Muscle of arm (tissue), 14 donors: ENCODE measurements at places on chromosomes 2 and 18. TPM values are rescaled to one million over a fixed set of nuclear protein-coding genes. Genes with fewer than 3 reads are reported as not detected.

The RTN4 gene
- 514 TPM for polyA plus RNA-seq

The KLHL41 gene
- 1,120 TPM for polyA plus RNA-seq

The QPCT gene
- 12.6 TPM for polyA plus RNA-seq

The REG3G gene
- polyA plus RNA-seq, result not detected

DNA sequence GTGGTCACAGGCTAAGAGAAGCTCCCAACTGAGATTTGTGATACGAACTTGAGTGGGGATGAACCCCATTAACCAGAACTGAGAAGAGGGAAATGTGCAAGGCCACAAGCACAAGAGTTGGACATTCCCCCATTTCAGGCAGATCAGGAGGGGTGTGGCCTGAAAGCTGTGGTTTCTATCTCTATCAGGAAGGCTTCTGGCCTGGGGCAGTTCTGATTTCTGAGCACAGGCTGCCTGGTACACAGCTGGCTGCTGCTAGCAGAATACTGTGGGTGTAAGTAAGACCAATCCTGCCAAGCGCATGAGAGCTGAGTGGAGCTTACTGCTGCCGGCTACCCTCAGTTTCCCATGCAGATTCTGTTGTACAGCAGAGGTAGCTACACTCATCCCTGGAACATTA is 484.6 kb downstream of the SATB2 start:
- no peak for DNase-seq

DNA sequence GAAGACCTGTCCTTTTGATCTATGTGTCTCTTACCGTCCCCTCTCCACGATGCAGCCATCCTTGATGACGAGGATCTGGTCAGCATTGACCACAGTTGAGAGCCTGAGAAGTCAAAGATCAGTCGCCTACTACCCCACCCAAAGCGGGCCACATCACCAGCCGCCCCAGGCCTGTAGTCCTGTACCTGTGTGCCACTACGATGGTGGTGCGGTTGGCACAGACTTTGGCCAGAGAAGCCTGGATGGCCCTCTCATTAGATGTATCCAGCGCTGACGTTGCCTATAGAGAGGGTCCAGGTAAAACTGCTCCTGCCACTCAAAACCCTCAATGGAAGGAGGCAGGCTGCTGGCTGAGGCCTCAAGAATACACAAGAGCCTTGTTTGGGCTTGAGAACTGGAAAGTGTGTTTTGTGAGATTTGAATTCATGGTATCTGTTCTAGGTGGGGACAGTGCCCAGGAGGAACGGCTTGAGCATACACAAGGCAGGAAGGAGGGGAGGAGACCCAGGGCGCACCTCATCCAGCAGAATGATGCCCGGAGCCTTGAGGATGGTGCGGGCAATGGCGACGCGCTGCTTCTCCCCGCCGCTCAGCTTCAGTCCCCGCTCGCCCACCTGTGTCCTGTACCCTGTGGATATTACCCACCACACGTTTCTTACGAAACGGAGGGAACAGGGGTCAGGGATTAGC is 3.8 kb downstream of the ZFAND2B start:
- DNase-seq, result no peak

- DNase-seq, result no peak
Measured at GRCh38 chr2:30298302-30298701, 67.0 kb downstream of the LBH start.

DNA sequence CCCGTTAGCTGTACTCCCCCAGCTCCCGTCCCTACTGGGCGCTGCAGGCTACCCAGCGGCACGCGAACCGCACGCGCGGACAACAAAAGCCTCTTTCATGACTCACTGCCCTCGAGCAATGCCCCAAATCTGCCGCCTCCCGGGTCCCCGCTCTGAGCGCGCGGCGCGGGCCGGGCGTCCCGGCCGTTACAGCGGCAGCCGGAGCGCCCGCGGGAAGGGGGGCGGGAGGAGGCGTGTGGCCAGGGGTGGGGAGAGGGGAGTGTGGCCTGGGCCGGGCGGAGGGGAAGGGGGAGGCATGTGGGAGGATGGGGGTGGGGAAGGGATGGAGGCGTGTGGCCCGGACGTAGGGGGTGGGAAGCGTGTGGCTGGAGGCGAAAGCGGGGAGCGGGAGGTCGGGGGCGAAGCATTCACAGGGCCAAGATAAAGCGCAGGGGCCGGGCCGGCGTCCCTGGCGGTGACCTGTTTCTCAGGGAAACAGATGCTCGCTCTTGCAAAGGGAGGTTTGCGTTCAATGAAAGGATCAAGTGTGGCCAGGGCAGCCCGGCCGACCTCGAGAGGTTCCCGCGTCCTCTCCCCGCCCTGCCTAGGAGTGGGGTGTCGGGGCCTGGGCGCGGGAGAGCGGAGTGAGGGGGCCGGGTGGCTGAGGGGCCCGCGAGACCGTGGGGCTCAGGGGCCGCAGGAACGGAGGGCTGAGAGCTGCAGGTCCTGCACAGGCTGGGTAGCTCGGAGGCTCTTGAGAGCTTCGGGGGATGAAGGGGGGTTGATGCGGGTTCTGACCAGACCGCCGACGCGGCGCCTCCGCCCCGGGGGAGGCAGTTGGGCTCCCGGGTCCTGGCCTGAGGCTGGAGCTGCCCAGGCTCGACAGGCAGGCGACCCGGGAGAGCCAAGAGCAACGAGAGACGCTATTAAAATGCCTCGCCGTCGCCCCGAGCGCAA is 3.5 kb upstream of the NEUROD1 start:
- DNase-seq, result no peak

DNA sequence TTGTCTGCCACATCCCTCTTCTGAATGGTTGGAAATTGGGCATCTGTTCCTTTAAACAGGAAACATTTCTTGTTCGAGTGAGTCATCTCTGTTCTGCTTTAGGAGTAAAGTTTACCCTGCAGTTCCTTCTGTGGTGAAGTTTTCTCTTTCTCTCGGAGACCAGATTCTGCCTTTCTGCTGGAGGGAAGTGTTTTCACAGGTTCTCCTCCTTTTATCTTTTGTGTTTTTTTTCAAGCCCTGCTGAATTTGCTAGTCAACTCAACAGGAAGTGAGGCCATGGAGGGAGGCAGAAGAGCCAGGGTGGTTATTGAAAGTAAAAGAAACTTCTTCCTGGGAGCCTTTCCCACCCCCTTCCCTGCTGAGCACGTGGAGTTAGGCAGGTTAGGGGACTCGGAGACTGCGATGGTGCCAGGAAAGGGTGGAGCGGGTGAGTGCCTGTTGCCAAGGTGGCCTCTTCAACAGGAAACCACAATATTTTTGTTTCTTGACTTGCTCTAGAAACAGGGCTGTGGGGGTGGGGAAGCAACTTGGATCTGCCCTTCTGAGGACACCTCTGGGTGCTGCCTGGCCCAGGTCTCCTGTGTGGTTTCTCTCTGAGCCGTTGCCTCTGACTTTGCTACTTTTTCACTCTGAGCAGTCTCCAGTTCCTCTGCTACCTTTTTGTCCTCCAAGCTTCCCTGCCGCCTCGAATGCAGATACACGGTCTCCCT is 2.2 kb upstream of the CASP8 start:
- DNase-seq, result peak; percentile 73

- no peak for DNase-seq
Measured at GRCh38 chr2:140737006-140737405, 1393.8 kb downstream of the LRP1B start.

GRCh38 chr18:35157181-35157580 is 83.7 kb upstream of the ZNF397 start:
- no peak for DNase-seq

DNA sequence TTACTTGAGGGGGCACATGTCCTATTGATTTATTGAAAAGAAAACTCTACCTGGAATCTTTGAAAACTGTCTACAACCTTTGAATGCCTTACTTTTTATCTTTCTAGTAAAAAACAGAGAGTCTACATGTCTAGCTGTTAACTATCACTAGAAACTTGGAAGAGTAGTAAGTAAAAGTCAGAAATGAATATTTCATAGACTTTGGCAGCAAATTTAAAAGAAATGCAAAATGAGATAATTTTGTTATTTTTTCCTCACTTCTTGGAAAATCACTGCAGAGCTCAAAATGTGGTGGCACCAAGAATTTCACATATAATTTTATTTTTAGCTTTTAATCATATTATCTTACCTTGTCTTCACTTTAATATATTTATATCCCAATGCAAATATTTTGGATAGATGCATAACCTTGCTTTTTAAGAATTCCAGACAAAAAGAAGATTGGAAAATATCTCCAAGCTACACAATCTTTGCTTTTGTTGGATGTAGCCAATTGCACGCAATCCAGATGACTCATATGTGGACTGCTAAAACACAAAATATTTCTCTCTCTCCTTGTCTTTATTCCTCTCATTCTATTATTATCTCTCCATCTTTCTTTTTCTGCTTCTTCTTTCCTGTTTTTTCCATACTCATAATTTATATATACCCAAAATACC is 92.2 kb upstream of the DSEL start:
- peak; percentile 70 for DNase-seq

GRCh38 chr18:50518787-50519546 is 40.9 kb upstream of the MAPK4 start:
- DNase-seq, result no peak

DNA sequence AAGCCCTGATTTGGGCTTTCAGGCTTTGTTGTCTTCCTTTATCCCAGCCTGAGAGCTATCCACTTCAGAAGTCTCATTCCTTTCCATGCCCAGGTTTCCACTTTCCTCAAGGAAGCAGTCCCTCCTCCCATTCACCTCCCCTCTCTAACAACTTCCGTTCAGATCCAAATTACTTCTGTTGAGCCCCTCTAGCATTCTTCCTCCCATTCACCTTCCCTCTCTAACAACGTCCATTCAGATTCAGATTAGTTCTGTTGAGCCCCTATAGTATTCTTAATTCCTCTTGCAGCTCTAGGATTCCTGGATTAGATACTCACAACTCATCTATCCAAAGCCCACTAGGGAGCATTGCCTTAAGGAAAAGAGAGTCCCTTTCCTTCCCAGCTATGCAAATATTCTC is 216.8 kb downstream of the RAD51AP2 start:
- DNase-seq, result no peak

- no peak for DNase-seq
Measured at GRCh38 chr2:16204251-16204650, 263.9 kb downstream of the MYCN start.

- peak; percentile 61 for DNase-seq
Measured at GRCh38 chr2:128309280-128310093, 9.2 kb downstream of the HS6ST1 start.

- no peak for DNase-seq
Measured at GRCh38 chr2:216959433-216959832, 99.6 kb upstream of the TNP1 start.

- DNase-seq, result no peak
Measured at GRCh38 chr2:88746929-88747490, 55.5 kb downstream of the RPIA start.

DNA sequence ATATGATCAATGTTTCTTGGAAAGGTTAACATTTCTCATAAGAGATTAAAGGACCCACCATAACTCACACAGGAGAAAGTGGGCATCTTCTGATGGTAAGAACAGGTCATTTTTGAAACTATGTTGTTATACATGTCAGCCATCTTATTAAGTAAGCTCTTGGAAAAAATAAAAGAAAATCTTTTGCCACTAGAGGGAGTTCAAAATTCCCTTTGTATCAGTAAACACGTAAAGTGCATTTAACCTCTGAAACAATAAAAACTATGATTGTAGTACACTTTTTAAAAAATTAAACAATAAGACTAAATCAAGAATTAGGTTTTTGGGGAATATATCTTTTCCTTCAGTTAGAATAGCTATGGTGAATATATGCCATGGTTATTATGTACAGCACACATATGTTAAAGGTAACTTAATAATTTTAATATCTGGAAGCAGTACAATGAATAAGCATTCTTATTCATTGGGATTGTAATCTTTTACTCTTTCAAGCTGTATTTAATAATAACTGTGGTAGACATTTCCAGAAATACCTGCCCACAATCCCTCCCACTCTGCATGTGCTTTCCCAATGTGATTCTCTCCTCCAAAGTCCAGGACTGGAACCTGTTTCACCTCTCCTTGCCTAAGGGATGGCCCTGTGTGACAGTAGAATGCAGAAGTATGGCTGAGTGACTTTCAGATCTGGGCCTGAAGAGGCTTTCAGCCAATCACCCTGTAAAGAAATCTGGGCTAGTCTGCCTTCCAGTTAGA is 64.2 kb downstream of the RBMS1 start:
- no peak for DNase-seq
